ENCODE measurements at places on chromosomes 1 and 21. TPM values are rescaled to one million over a fixed set of nuclear protein-coding genes. Genes with fewer than 3 reads are reported as not detected.

PKP1 gene
- total RNA-seq, result not detected

PLA2G2A gene
- 185 TPM for total RNA-seq

PLA2G5 gene
- total RNA-seq, result 149 TPM

PRAMEF2 gene
- total RNA-seq, result not detected

ICOSLG gene
- 1.1 TPM for total RNA-seq

GRCh38 chr1:8325771-8326170 lies 7.9 kb downstream of the SLC45A1 start:
- H3K36me3 ChIP-seq, result peaks cover 5% of the 10 kb centered on the region
- no peaks in the 10 kb centered on the region for H3K27me3 ChIP-seq
- H3K27ac ChIP-seq, result no peak overlapping the region

- H3K36me3 ChIP-seq, result no peaks in the 10 kb centered on the region
- no peak overlapping the region for H3K27ac ChIP-seq
- H3K4me1 ChIP-seq, result no peaks in the 10 kb centered on the region
- no peaks in the 10 kb centered on the region for H3K27me3 ChIP-seq
These were observed 96.0 kb downstream of the IGSF21 start for GRCh38 chr1:18203645-18204044.

GRCh38 chr1:107430540-107431228 lies 289.8 kb downstream of the NTNG1 start:
- no peak overlapping the region for H3K4me3 ChIP-seq
- no peaks in the 10 kb centered on the region for H3K36me3 ChIP-seq
- no peaks in the 10 kb centered on the region for H3K27me3 ChIP-seq
- no peak for DNase-seq

- H3K4me1 ChIP-seq, result no peaks in the 10 kb centered on the region
- no peak overlapping the region for H3K27ac ChIP-seq
- no peak for DNase-seq
- no peaks in the 10 kb centered on the region for H3K27me3 ChIP-seq
- no peak overlapping the region for H3K4me3 ChIP-seq
These were observed 213.8 kb downstream of the GRIK1 start for GRCh38 chr21:29726044-29726443.

DNA sequence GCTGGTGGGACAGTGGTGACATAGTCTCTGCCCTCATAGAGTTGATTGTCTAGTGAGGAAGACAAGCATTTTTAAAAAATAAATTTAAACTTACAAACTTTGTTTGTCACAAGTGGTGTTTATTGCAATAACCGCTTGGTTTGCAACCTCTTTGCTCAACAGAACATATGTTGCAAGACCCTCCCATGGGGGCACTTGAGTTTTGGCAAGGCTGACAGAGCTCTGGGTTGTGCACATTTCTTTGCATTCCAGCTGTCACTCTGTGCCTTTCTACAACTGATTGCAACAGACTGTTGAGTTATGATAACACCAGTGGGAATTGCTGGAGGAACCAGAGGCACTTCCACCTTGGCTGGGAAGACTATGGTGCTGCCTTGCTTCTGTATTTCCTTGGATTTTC lies 58.4 kb downstream of the LAMC2 start:
- no peaks in the 10 kb centered on the region for H3K36me3 ChIP-seq
- no peaks in the 10 kb centered on the region for H3K27me3 ChIP-seq
- DNase-seq, result peak; percentile 95
- peak overlapping the region; percentile 44 for H3K27ac ChIP-seq

DNA sequence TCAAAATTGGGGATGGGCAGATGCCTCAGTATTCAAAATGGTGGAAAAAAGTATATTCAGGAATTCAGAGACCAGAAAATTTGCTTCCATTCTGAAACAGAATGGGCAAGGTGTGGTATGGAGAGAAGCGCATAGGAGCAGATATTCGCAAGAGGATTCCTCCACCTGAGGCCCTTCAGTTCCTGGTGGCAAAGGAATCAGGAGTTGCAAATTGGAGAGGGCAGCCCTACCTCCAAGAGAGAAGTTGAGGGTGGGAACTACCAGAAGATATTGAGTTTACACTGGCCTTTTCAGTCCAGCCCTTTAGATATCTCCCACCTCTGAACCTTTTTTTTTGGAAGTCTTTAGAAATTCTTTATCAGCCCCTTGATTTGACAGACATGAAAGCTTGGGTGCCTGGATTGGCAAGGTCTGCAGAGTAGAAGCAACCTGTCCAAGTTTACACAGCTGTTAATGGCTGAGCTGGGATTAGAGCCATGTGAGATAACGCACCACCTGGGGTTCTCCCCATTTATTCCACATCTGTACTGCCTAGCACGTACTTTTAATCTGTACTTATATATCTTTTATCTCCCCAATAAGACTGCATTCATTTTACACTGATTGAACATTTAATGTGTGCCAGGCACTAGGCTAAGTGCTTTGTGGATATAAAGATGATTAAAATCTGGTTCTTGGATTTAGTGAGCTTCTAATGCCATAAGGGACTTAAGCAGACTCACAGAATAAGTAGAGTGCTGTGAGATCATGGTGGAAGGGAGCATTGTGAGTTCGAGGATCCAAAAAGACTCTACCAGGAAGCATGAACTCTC lies 99.5 kb downstream of the NGF start:
- H3K4me3 ChIP-seq, result no peak overlapping the region
- no peaks in the 10 kb centered on the region for H3K4me1 ChIP-seq
- no peaks in the 10 kb centered on the region for H3K27me3 ChIP-seq
- no peaks in the 10 kb centered on the region for H3K36me3 ChIP-seq
- H3K27ac ChIP-seq, result no peak overlapping the region
- no peak for DNase-seq

- no peak overlapping the region for H3K4me3 ChIP-seq
These were observed 10.3 kb upstream of the CADM3 start for GRCh38 chr1:159161001-159161718.

- H3K4me1 ChIP-seq, result peaks cover 41% of the 10 kb centered on the region
- H3K27me3 ChIP-seq, result no peaks in the 10 kb centered on the region
- H3K36me3 ChIP-seq, result no peaks in the 10 kb centered on the region
- H3K27ac ChIP-seq, result peak overlapping the region; percentile 78
These were observed 184.9 kb downstream of the DYRK1A start for GRCh38 chr21:37551331-37551992.

Measured in right atrium auricular region (tissue), 2 donors.